NCI-H446 (cell line): ENCODE measurements at places on chromosomes 13 and 19.

- DNase-seq, result no peak
Measured at GRCh38 chr13:80160110-80160509, 180.8 kb downstream of the SPRY2 start.

- DNase-seq, result no peak
Measured at GRCh38 chr19:13150931-13151604, 857 bp downstream of the IER2 start.

GRCh38 chr19:9130965-9131364, 4.2 kb upstream of the OR7G3 start:
- DNase-seq, result no peak

DNA sequence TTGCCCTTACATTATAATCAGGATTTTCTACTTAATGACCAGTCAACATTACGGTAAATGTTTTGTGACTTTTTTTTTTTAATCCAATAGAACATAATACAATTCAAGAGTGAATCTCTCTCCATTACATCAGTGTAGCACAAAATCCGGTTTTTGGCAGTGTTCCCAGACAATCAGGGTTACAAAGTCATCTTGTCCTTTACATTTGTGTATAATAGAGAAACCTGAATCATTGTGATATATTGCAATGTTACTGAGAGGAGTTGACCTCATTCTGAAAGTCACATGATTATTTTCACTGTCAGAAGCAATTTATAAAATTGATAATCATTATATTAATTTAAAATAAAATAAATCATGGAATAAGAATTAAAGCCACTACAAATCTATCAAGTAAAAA, 1346.0 kb upstream of the SPRY2 start:
- DNase-seq, result no peak

DNA sequence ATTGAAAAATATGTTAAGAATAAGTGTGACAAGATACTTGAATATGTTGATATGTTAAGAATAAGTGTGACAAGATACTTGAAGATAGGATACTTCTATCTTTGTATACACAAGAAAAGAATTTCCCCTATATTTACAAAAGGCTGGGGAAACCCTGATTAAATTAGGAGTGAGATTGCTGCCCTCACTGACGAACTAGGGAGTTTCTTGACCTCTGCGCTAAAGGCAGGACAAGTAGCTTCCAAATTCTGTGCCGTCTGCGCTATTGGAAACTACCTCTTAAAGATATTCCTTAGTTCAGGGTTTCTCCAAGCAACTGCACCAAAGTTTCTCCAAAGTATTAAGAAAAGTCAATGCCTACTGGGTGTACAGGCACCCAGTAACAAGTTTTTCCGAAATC, 730 bp downstream of the ZNF260 start:
- DNase-seq, result no peak

DNA sequence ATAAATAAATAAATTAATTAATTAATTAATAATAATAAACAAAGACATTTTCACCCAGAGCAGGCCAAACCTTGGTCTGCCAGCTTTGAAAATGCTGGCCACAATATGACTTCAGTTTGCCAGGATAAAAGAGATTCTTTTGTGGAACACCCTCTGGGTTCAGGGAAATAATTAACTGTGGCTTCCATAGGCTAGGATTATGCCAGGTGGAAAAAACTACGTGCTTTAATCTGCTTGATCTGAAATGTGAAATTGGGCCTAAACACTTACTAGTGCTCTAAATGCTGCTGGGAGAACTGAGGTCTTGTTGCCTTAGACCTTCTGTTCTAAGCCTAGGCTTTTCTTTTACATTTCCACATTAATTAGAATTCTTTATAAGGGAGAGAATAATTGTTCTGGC, 650.0 kb downstream of the DIAPH3 start:
- DNase-seq, result no peak

- no peak for DNase-seq
Measured at GRCh38 chr19:41863209-41863931, 3.3 kb downstream of the RPS19 start.
